ENCODE measurements at places on chromosomes 3 and 15.
A peak's percentile ranks its signal among the peaks of the same experiment; 100 is the strongest.

- H3K27ac ChIP-seq = no peak overlapping the region
- H3K27me3 ChIP-seq = no peaks in the 10 kb centered on the region
- peaks cover 3% of the 10 kb centered on the region for H3K4me1 ChIP-seq
- H3K36me3 ChIP-seq = no peaks in the 10 kb centered on the region
Measured at GRCh38 chr3:130849091-130849552, 44.8 kb upstream of the ATP2C1 start.

- peaks cover 11% of the 10 kb centered on the region for H3K4me1 ChIP-seq
- DNase-seq = no peak
- no peak overlapping the region for H3K4me3 ChIP-seq
- H3K27me3 ChIP-seq = no peaks in the 10 kb centered on the region
- no peak overlapping the region for H3K27ac ChIP-seq
- no peaks in the 10 kb centered on the region for H3K36me3 ChIP-seq
Measured at GRCh38 chr3:72786668-72787067, 61.6 kb downstream of the SHQ1 start.

- no peaks in the 10 kb centered on the region for H3K36me3 ChIP-seq
- H3K4me3 ChIP-seq = no peak overlapping the region
- H3K27me3 ChIP-seq = no peaks in the 10 kb centered on the region
- no peak for DNase-seq
Measured at GRCh38 chr15:41494190-41494921, 682 bp downstream of the ITPKA start.

GRCh38 chr15:63436872-63437375, 55.3 kb upstream of the CA12 start:
- H3K4me3 ChIP-seq = peak overlapping the region; percentile 11
- peak; percentile 88 for DNase-seq
- no peaks in the 10 kb centered on the region for H3K36me3 ChIP-seq
- H3K27ac ChIP-seq = peak overlapping the region; percentile 25
- no peaks in the 10 kb centered on the region for H3K27me3 ChIP-seq

DNA sequence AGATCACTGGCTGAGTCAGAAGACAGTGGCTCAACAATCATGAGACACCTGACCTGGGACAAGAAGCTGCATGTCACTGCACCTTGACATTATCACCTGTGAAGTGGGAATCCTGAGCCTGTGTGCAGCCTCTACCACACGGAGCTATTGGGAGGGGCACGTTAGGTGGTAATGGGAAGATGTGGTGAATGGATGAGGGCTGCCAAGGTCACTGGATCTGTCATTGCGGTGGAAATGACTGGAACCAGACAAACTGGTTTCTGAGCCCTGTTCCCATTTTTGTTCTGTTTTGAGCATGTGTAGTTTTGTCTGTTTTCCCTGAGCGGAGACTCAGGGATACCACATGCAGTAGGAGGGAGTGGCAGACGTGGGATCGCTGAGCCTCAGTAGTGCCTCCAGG, 235.5 kb downstream of the OPA1 start:
- DNase-seq = no peak
- H3K4me3 ChIP-seq = no peak overlapping the region
- H3K27ac ChIP-seq = peak overlapping the region; percentile 83
- H3K4me1 ChIP-seq = peaks cover 50% of the 10 kb centered on the region
- H3K36me3 ChIP-seq = no peaks in the 10 kb centered on the region
- no peaks in the 10 kb centered on the region for H3K27me3 ChIP-seq

DNA sequence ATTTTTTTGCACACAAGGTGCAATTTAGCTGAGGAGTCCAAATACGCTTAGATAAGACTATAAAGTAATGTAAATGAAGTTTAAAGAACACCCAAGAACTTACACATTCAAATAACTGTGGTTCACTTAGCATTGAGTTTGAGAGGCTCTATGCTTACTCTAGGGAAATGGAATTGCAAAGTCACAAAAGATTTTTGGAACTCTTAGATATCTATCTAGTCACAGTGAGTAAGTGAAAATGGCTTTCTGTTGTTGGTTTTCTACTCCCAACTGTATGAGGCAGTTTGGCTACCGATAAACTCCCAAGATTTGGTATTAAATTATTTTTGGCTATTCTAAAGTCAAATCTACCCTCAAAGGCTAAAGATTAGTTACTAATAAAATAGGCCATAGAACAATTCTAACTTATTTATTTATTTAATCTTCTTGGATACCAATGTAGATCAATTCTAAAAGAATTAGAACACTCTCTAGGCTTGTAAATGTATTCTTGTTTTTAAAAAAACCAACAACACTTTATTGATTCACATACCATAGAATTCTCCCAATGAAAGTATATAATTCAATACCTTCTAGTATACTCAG, 165.4 kb downstream of the SNRK start:
- no peak overlapping the region for H3K4me3 ChIP-seq
- no peak for DNase-seq
- no peak overlapping the region for H3K27ac ChIP-seq
- no peaks in the 10 kb centered on the region for H3K4me1 ChIP-seq
- H3K36me3 ChIP-seq = no peaks in the 10 kb centered on the region

GRCh38 chr3:119258915-119259314, 18.2 kb upstream of the B4GALT4 start:
- H3K27ac ChIP-seq = no peak overlapping the region
- H3K27me3 ChIP-seq = no peaks in the 10 kb centered on the region
- no peak overlapping the region for H3K4me3 ChIP-seq
- H3K4me1 ChIP-seq = peaks cover 13% of the 10 kb centered on the region
- no peaks in the 10 kb centered on the region for H3K36me3 ChIP-seq

GRCh38 chr3:190210608-190211007, 89.9 kb upstream of the P3H2 start:
- DNase-seq = no peak
- H3K4me3 ChIP-seq = no peak overlapping the region
- no peak overlapping the region for H3K27ac ChIP-seq
- H3K27me3 ChIP-seq = no peaks in the 10 kb centered on the region
- H3K4me1 ChIP-seq = no peaks in the 10 kb centered on the region

GRCh38 chr15:37625576-37625975, 308.9 kb upstream of the TMCO5A start:
- no peak for DNase-seq
- H3K4me1 ChIP-seq = peaks cover 5% of the 10 kb centered on the region
- H3K36me3 ChIP-seq = no peaks in the 10 kb centered on the region
- no peak overlapping the region for H3K27ac ChIP-seq

GRCh38 chr3:45320986-45321385, 67.4 kb upstream of the LARS2 start:
- H3K36me3 ChIP-seq = no peaks in the 10 kb centered on the region
- no peaks in the 10 kb centered on the region for H3K4me1 ChIP-seq
- DNase-seq = no peak
- no peak overlapping the region for H3K27ac ChIP-seq
- no peak overlapping the region for H3K4me3 ChIP-seq
- no peaks in the 10 kb centered on the region for H3K27me3 ChIP-seq

DNA sequence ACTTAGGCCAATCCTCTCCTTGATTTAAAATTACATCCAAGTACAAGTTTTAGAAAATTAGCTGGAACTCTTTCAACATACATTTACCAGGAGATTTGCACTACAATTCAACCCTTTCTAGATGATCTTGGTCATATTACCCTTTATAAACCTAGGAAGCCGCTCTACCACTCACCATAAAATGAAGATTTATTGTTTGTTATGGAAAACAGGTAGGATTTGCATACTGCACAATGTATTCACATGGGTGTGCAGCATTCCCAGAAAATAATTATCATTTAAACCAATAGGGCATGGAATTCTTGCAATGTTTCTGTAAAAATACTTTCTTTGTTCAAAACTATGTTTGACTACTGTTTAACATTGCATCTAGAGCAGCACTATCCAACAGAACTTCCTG, 18.4 kb upstream of the RETNLB start:
- no peak for DNase-seq
- no peak overlapping the region for H3K27ac ChIP-seq
- H3K36me3 ChIP-seq = no peaks in the 10 kb centered on the region
- H3K27me3 ChIP-seq = no peaks in the 10 kb centered on the region
- no peaks in the 10 kb centered on the region for H3K4me1 ChIP-seq

- no peak overlapping the region for H3K27ac ChIP-seq
- no peaks in the 10 kb centered on the region for H3K27me3 ChIP-seq
- no peaks in the 10 kb centered on the region for H3K4me1 ChIP-seq
- no peaks in the 10 kb centered on the region for H3K36me3 ChIP-seq
- H3K4me3 ChIP-seq = no peak overlapping the region
Measured at GRCh38 chr3:167318306-167318705, 61.8 kb downstream of the ZBBX start.

DNA sequence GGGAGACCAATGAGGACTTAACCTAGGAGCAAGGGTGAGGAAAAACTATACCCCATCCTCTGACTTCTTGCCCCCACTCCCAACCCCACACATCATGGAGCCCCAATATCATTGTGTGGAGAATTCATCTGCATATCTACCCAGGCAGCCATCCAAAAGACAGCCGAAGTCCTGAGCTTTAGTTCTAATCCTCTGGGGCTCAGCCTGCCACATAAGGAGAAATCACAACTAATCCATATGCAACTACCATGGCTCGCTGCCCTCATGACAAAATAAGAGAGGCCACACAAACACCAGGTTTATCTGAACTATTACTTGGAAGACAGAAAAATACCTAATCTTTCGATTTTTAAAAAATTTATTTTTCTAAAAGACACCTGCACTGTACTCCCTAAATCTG, 17.7 kb downstream of the HEXA start:
- H3K36me3 ChIP-seq = no peaks in the 10 kb centered on the region
- no peak for DNase-seq
- no peaks in the 10 kb centered on the region for H3K27me3 ChIP-seq
- H3K4me3 ChIP-seq = no peak overlapping the region
- no peaks in the 10 kb centered on the region for H3K4me1 ChIP-seq

DNA sequence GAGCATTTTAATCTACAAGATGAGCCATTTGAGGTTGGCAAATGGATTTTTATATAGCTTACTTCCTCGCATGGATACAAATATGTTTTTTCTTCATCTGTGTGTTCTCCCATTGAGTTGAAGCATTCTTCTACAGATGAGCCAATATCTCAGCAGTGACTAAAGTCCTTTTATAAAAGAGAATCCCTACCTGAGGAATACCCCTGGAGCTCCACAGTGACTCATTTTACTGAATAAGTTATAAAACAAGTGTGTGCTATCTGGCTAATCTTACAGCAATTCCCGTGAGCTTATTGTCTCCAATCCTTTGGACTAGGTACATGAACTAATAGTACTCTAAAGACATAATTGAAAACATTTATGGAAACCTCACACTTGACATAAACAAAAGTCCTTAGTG, 354.2 kb upstream of the BCHE start:
- no peaks in the 10 kb centered on the region for H3K27me3 ChIP-seq
- H3K4me1 ChIP-seq = no peaks in the 10 kb centered on the region
- no peak overlapping the region for H3K27ac ChIP-seq
- no peak for DNase-seq

DNA sequence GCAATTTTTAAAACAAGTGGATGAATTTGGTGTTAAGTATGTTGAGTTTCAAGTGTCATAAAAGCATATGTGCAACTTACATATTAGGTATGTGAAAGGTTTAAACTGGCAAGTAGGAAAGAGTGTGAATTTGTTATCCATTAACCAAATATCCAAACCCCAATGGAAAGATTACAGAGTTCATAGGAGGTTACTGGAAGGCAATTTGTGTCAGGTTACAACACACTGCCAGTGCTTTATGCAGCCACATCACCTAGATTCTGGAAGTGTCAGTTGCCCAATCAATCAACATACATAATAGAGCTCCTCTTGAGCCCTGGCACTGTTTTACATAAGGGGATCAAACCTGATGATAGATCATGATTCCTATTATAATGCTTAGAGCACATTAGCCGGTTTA, 261.0 kb downstream of the ROBO1 start:
- H3K27ac ChIP-seq = no peak overlapping the region
- no peaks in the 10 kb centered on the region for H3K27me3 ChIP-seq
- no peaks in the 10 kb centered on the region for H3K4me1 ChIP-seq
- no peak for DNase-seq
- peaks cover 3% of the 10 kb centered on the region for H3K36me3 ChIP-seq

DNA sequence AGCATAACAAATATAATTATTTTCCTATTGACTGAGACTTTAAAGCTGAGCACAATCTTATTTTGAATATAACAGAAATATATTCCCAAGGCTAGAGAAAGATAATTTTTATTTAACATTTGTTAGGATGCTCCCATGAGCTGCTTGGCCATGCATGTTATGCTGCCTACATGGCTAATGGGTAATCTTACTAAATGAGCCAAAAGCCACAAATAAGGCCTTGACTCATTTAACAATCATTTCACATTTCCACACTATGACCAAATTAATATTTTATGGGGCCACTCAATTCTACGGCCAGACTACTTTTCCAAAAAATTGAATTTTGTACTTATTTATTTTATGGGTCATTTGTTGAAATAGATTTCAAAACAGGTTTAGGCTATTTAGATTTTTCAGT, 141.7 kb downstream of the MEIS2 start:
- no peak for DNase-seq
- no peak overlapping the region for H3K4me3 ChIP-seq
- no peaks in the 10 kb centered on the region for H3K27me3 ChIP-seq
- no peaks in the 10 kb centered on the region for H3K36me3 ChIP-seq

GRCh38 chr3:105786990-105787389, 81.8 kb downstream of the CBLB start:
- no peak overlapping the region for H3K27ac ChIP-seq
- no peak overlapping the region for H3K4me3 ChIP-seq
- DNase-seq = no peak
- no peaks in the 10 kb centered on the region for H3K27me3 ChIP-seq
- H3K36me3 ChIP-seq = no peaks in the 10 kb centered on the region

- no peaks in the 10 kb centered on the region for H3K4me1 ChIP-seq
- H3K27ac ChIP-seq = no peak overlapping the region
- no peaks in the 10 kb centered on the region for H3K27me3 ChIP-seq
- H3K4me3 ChIP-seq = no peak overlapping the region
Measured at GRCh38 chr15:80950291-80951078, 39.1 kb downstream of the MESD start.

- H3K4me1 ChIP-seq = peaks cover 15% of the 10 kb centered on the region
- 0 out of 2 replicates have a peak overlapping the region, but pooled peaks have one; percentile 6 for H3K27ac ChIP-seq
- no peaks in the 10 kb centered on the region for H3K27me3 ChIP-seq
- H3K4me3 ChIP-seq = no peak overlapping the region
- H3K36me3 ChIP-seq = 0 out of 2 replicates have a peak, but pooled peaks cover 4% of the 10 kb centered on the region
Measured at GRCh38 chr15:98683831-98684230, 35.5 kb downstream of the IGF1R start.
